ENCODE measurements at places on chromosomes 12 and 14.

GRCh38 chr12:4267704-4268328 is 5.7 kb upstream of the CCND2 start:
- no peak for DNase-seq

DNA sequence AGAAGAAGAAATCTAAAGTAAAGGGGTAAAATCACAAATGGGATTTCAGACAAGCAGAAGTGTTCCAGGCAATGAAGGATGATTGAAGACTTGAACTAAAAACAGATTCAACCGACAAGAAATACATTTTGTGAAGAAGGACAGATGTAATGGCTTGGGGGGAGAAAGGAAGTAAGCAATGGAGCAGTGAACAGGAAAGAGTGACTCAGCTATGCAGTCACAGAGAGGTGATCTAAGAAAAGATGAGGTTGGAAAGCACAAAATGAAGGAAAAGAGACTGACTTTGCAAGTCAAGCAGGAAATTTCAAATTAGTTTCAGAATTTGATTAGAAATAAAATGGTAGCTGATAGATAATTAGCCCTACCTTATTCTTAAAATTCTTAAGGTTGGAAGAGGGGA is 66.5 kb downstream of the PUS7L start:
- DNase-seq: peak; percentile 55

GRCh38 chr14:59832653-59833294 is 37.8 kb downstream of the RTN1 start:
- no peak for DNase-seq

- DNase-seq: no peak
Observed at GRCh38 chr12:21813125-21813524, 38.6 kb upstream of the KCNJ8 start.

Data from fibroblast of upper back skin (primary cell).